Uterine smooth muscle cell (primary cell): ENCODE measurements at places on chromosomes 11 and 22. TPM values are rescaled to one million over a fixed set of nuclear protein-coding genes. Genes with fewer than 3 reads are reported as not detected.

Gene PAMR1
- 199 and 512 TPM in 2 replicates for total RNA-seq

Gene LAYN
- 34.1 and 45.0 TPM in 2 replicates for total RNA-seq

Gene KCTD14
- total RNA-seq: 0.62 and 1.00 TPM in 2 replicates

Gene TESMIN
- 0.87 and 1.7 TPM in 2 replicates for total RNA-seq

Gene ANO9
- not detected in 2 replicates for total RNA-seq

Gene KDM4D
- 1.00 and 1.4 TPM in 2 replicates for total RNA-seq

Gene PRSS23
- 161 and 254 TPM in 2 replicates for total RNA-seq

Gene LRP4
- 2.9 and 4.7 TPM in 2 replicates for total RNA-seq

Gene MAP4K2
- total RNA-seq: 10.5 and 14.4 TPM in 2 replicates

Gene NLRP14
- 0.50 and 0.66 TPM in 2 replicates for total RNA-seq

Gene HMBS
- 16.0 and 22.8 TPM in 2 replicates for total RNA-seq

Gene SPON1
- under 0.01 and 0.12 TPM in 2 replicates for total RNA-seq

Gene CHST1
- 0.89 and 1.7 TPM in 2 replicates for total RNA-seq

Gene OR2D2
- total RNA-seq: 0.50 and 1.5 TPM in 2 replicates
